ENCODE measurements at places on chromosomes 16 and 17.

DNA sequence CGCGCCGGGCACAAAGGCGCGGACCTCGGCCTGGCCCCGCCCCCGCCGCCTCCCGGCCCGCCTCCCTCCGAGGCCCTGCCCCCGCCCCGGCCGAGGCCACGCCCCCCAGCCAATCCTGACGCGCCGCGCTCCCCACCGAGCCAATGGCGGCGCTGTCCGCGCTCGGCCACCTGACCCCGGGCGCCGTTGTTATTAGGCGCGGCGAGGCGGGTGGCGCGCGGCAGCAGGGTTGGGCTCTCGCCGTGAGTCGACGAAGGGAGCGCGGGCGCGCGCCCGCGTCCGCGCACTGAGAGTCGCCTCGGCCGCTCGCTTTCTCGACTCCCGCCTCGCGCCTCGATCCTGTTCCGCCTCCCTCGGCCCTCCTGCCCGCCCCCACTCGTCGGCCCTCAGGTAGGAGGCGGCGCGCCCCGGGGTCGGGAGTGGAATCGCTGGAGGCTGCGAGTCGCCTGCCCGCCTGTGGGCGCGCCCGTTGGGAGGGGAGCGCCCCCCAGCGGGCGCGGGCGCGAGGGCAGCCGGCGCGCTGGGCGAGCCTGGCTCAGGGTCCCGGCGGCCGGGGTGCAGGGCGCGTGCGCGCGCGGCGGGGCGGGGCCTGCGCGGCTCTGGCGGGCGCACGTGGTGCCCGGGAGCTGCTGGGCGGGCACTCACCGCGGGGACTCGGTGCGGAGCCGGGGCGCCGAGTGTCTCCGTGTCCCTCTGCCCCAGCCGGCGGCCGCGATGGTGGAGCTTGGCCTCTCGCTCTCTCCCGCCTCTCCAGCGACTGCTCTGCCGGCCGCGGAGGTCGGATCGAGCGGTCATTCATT is 405 bp upstream of the CBLN1 start:
- DNase-seq, result no peak

DNA sequence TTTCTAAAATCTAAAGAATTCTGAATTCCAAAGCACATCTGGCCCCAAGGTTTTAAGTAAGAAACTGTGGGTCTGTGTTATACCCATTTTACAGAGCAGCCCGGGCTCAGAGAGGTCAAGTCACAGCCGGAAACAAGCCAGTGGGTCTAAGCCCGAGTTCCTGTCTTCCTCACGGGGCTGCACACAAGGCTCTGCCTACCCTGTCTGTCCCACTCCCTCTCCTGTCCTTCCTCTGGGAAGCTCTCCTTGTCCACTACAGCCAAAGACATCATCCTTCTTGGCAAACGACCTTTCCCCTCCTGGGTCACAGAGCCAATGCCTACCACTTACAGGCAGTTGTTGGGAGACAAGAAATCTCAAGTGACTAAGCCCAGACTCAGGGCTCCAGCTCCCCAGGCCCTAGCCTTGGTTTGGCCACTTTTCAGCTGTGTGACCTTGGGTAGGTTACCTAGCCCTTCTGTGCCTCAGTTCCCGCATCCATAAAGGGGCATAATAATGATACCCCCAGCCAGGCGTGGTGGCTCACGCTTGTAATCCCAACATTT is 55.6 kb upstream of the MAP3K14 start:
- DNase-seq, result no peak

DNA sequence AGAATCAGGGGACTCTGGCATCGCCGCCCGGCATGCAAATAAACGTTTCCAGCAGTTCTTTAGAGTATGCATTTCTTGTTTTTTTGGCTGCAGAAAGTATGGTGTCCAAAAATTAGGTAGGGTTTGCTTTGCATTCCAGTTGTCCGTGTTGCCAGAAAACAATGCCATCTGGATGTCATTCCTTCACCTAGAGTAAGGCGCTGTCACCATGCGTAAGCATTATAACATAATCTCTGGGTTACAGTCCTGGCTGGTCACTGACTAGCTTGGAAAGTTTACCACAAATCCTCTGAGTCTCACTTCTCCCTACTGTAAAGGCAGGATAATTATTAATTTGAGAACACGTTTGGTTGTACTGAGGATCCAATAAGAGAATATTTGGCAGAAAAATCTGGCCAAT is 457.7 kb downstream of the XYLT1 start:
- no peak for DNase-seq

- no peak for DNase-seq
These were observed 63.6 kb downstream of the CACNG5 start for GRCh38 chr17:66898536-66898935.

- no peak for DNase-seq
These were observed 8.8 kb downstream of the KIAA0513 start for GRCh38 chr16:85036236-85037049.

- no peak for DNase-seq
These were observed 1.5 kb downstream of the CYBA start for GRCh38 chr16:88649195-88649923.

Data from memory B cell (primary cell).